ENCODE measurements at places on chromosomes 5 and 9. TPM values are rescaled to one million over a fixed set of nuclear protein-coding genes. Genes with fewer than 3 reads are reported as not detected.

GRCh38 chr5:96741891-96742309 lies 65.8 kb downstream of the ERAP1 start:
- no peak for DNase-seq

DNA sequence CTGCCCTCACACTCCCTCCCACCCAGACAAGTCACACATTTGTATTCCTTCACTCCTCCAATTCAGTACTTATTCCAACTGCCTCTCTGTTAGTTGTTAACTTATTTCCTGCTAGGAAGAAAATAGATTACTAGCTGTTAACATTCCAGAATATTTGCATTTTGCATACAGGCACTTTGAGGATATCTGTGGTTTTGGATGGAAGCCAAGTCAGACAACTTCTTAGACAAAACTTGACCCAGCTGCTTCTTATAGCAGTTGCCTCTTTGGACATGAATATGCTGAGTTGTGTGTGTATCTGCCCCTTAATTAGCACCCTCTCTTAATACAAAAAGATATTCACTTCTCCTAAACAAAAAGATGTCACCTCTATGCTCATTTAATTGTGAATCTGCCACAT lies 1280.6 kb upstream of the ACO1 start:
- DNase-seq = no peak

The PTGES gene
- polyA plus RNA-seq = 4.4 TPM

- DNase-seq = no peak
Measured at GRCh38 chr9:80090317-80090716, 518.6 kb downstream of the TLE4 start.

The TAF11L10 gene
- polyA plus RNA-seq = not detected

The C5orf58 gene
- 0.94 TPM for polyA plus RNA-seq

Measured in right lung (tissue), 10 donors.